RPMI7951 (cell line): ENCODE measurements at places on chromosomes 1 and 21.

DNA sequence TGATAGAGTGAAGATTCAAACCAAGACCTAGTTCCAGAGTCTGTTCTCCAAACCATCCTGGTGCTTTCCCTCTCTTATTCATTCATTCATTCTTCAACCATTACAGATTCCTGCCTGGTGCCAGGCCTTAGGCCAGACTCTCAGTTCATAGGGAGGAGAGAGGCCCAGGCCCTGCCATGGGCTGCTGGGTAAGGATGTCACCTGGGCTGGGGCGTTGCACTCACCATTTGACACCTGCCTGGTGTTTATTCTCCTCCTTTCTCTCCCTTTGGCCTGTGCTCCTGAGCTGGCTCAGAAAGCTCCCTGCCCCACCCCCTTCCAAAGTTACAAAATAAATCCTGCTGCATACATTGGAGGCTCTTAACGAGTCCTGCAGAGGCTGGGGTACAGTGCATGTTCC is 549.8 kb downstream of the MATN1 start:
- no peak for DNase-seq

DNA sequence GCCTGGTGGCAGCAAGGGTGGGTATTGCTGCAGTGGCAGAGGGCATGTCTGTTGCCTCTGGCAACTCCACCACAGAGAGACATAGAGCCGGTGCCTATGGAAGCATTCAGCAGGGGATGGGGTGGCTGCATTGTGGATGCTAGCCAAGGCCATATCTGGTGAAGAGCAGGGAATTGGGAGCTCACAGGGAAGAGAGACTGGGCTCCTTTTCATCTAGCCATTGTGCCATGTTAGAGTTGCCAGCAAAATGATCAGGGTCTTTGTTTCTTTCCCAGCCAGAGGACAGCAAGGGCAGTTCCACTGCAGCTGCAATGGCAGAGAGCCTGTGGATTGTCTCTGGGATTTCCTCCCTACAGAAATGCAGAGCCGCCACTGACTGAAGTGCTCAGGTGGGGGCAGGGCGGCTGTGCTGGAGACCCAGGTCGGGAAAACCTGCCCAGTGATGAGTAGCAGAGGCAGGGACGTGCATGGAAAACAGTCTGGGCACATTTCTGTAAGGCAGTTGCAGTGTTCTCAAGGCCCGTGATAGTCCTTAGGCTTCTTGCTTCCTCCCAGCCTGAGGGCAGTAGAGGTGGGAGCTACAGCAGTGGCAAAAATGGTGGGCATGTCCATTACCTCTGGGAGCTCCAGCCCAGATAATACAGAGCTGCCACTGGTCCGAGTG is 40.2 kb upstream of the CYP4X1 start:
- DNase-seq = no peak

- DNase-seq = peak; percentile 40
Observed at GRCh38 chr1:87117761-87118368, 203.4 kb downstream of the HS2ST1 start.

DNA sequence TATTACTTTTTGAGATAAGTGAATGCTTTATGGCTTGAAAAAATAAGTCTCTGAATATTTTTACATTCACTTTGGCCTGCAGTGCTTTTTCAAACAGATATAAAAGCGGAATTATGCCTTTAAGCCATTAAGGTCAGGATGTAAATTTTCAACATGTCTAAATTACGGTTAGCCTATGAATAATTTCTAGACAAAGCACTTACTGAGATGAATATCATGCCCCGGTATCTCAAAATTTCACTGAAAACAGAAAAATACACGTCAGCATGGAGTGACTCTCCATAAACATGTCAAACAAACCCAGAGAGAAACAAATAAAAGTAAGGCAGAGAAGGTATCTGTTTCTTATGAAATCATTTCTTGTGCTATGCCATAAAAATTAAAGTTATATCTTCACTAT is 853.9 kb downstream of the KCNT2 start:
- no peak for DNase-seq

GRCh38 chr1:199010492-199010891 is 371.7 kb downstream of the PTPRC start:
- DNase-seq = no peak

DNA sequence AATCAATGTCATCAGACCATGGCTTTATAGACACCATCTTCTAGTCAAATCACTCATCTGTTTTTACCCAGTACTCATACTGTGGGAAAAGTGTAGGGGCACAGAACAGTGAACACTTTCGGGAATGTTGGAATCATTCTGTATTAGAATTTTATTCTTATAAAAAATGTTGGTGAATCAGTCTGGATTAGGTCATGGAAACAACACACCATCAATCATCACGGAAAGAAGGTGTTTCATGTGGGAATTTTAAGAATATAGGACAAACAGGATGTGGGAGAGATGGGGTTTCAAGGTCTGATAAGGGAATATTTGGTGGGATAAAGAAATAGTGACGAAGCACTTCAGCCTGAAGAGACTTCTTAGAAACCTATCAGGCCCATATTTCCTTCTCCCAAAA is 17.3 kb downstream of the GBP1 start:
- no peak for DNase-seq

GRCh38 chr1:25066731-25067517 is 136.8 kb upstream of the RUNX3 start:
- no peak for DNase-seq

GRCh38 chr1:17688217-17688810 is 66.8 kb upstream of the ACTL8 start:
- DNase-seq = no peak

GRCh38 chr1:242006976-242007375 is 8.1 kb upstream of the MAP1LC3C start:
- DNase-seq = no peak

DNA sequence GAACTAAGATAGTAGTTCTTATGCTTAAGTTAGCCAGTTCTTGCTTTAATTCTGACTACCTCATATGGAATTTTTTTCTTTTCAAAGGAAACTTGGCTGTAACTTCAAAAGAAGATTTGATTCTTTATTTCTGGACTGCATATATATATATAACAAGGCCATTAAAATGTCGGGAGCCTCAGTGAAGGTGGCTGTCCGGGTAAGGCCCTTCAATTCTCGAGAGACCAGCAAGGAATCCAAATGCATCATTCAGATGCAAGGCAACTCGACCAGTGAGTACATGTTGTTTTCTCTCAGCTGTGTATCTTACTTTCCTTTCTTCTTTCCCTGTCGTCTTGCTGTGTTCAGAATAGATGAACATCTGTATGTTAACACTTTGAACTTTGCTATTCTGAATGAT is 21.8 kb downstream of the KIF1B start:
- no peak for DNase-seq

GRCh38 chr1:46577671-46578070 is 26.2 kb upstream of the KNCN start:
- DNase-seq = no peak

DNA sequence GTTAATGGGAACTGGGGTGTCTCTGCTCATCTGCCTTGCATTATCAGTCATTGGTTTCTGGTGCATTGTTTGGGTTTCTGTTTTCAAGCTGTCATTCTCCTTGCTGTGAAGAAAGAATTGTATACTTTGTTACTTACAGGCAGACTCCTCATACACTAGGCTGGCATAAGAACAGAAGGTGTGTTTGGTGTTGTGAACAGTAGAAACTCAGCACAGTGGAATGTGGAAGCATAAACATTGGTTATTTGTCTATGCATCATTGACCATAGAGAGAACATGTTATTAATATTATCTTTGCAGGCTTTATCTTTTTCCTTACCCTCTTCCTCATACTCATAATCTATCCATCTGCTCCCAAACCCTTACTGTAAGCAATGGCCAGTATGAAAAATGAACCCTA is 18.2 kb downstream of the C1orf87 start:
- DNase-seq = no peak

- no peak for DNase-seq
Observed at GRCh38 chr1:176989023-176989422, 175.5 kb downstream of the ASTN1 start.
